ENCODE measurements at places on chromosomes 4 and X.

DNA sequence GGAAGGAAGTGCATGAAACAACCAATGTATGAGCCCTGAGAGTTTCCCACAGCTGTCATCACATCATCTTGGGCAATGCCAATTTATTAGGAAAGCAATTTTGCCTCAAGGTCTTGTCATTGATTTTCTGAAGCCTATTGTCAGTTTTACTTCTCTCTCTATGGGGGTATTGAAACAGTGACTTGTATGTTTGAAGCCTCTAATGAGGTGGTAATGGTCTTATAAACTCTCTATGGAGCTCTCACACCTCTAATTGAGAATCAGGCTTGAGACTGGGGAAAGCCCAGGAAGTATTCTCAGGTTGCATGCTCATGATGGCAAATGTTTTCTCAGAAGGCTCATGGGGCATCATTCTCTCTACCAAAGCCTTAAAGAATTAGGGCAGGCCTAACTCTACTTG is 308.2 kb upstream of the EMCN start:
- DNase-seq = no peak

GRCh38 chr4:7652906-7653305 is 218.2 kb upstream of the PSAPL1 start:
- DNase-seq = no peak

GRCh38 chr4:185582651-185583400 is 47.5 kb upstream of the PDLIM3 start:
- no peak for DNase-seq

DNA sequence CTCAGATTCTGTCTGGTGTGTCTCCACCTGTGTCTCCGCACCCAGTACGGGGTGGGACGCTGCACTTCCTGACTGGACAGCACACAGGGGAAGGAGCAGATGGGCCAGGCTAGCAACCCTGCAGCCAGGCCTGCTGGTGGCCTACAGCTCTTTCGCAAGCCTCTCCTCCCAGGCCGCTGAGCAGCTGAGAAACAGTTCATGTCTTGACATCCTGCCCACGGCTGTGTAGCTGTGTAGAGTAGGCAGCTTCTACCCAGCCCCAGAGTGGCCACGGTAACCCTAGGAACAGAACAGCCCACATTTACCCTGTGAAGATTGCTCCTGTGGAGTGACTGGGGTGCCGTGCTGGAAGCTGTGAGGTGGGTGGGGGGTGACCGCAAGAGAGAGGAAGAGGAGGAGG is 38.9 kb downstream of the CCNQ start:
- no peak for DNase-seq

DNA sequence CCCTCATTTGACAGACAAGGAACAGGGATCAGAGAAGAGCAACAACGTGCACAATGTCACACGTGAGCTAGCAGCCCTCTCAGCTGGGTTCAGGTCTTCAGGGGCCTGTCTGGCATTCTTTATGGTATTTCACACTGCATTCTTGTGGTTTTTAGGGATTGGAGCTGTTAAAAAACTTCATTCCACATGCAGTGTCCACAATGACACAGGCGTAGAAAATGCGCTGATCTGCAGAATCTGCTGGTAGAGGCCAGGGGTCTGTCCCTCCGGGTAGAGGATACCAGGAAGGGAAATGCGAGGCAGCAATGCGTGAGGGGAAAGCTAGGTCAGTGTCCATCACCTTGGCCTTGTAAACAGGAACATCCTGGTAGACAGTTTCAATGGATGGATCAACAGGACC is 36.6 kb downstream of the MAP7D3 start:
- no peak for DNase-seq

Data from T-helper 2 cell (primary cell).